Activated T-helper 2 cell treated with anti-CD3 and anti-CD28 coated beads, Interferon-gamma antibody, Interleukin-2, Interleukin-4, amounts not matched to agents 10 μg/mL and 5 μg/mL and 100 μg/mL, durations not matched to agents 14 hours and 24 hours and 36 hours (primary cell): ENCODE measurements at places on chromosomes 6 and 20. TPM values are rescaled to one million over a fixed set of nuclear protein-coding genes. Genes with fewer than 3 reads are reported as not detected.

DNA sequence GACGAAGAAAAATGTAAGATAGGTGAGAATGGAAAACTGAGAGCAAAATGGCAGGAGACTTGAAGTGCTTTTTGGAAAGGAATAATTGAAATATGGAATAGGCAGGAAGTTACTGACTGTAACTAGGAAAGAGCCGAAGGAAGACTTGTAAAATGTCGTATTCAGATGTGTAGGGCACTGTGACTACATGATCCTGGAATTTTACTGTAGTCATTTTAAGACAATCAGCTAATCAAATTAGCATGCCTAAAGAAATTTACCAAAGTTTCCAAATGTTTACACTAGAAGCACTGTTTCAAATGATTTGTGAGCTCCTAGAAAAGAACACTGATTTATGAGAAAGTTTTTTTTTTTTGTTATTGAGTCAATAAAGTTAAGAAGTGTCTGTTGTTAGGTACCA is 21.2 kb upstream of the ADIG start:
- no peaks in the 10 kb centered on the region for H3K27me3 ChIP-seq
- DNase-seq: no peak
- H3K4me3 ChIP-seq: no peak overlapping the region
- peaks cover 34% of the 10 kb centered on the region for H3K36me3 ChIP-seq
- H3K27ac ChIP-seq: no peak overlapping the region

Gene TMEM217
- total RNA-seq: 4.5 and 4.8 TPM in 2 replicates

- H3K4me1 ChIP-seq: peaks cover 21% of the 10 kb centered on the region
- DNase-seq: no peak
- H3K4me3 ChIP-seq: no peak overlapping the region
- H3K27ac ChIP-seq: no peak overlapping the region
These were observed 76.8 kb downstream of the MKKS start for GRCh38 chr20:10357061-10357708.

GRCh38 chr6:46909371-46909770 is 12.4 kb downstream of the ADGRF5 start:
- H3K36me3 ChIP-seq: no peaks in the 10 kb centered on the region
- no peak overlapping the region for H3K27ac ChIP-seq
- no peaks in the 10 kb centered on the region for H3K27me3 ChIP-seq
- DNase-seq: no peak
- no peak overlapping the region for H3K4me3 ChIP-seq
- H3K4me1 ChIP-seq: no peaks in the 10 kb centered on the region

Gene TRIM27
- 64.4 and 69.6 TPM in 2 replicates for total RNA-seq

Gene THBD
- not detected in 2 replicates for total RNA-seq
